ENCODE measurements at places on chromosomes 6 and 20.

DNA sequence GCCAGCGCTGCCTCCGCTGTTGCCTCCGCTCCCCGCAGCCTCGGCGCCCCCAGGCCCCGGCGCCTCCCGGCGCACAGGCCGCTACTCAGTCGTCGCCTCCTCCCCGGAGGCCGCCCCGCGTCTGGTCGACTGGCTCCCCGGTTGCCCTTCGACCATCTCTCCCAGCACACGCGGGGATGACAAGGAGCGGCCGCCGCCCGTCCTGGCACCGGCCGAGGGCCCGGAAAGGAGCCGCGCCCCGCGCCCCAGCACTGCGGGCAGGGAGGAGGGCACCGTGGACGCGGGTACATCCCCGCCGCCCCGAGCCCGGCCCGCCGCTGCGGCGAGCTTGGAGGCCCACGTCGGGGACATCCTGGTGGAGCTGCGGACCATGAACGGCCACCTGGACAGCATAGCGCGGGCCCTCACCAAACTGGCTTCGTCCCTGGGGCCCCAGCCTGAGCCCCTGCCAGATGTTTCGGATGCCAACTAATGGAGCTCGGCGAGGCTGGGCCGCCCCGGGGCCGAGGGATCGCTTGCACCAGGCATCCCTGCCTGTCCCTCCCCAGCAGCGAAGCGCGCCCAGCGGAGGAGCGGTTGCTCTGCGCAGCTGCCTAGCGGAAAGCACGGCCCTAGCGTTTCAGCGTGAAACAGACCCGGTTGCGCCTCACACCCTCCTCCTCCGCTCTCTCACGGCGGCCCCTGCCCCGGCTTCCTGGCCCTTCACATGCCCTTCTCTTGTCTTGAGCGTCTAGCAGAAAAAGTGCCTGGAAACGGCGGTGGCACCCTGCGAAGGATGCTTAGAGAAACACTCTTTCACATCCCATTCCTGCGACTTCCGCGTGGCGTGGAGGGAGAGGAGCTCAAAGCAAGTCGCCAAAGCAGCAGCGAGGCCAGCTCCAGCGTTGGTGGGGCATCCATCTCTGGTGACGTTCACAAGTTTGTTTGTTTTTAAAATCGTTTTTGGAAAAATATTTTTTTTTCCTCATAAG is 285.8 kb upstream of the SUPT3H start:
- no peak for DNase-seq

GRCh38 chr6:43669922-43670622 is 17.5 kb downstream of the MRPS18A start:
- DNase-seq: no peak

DNA sequence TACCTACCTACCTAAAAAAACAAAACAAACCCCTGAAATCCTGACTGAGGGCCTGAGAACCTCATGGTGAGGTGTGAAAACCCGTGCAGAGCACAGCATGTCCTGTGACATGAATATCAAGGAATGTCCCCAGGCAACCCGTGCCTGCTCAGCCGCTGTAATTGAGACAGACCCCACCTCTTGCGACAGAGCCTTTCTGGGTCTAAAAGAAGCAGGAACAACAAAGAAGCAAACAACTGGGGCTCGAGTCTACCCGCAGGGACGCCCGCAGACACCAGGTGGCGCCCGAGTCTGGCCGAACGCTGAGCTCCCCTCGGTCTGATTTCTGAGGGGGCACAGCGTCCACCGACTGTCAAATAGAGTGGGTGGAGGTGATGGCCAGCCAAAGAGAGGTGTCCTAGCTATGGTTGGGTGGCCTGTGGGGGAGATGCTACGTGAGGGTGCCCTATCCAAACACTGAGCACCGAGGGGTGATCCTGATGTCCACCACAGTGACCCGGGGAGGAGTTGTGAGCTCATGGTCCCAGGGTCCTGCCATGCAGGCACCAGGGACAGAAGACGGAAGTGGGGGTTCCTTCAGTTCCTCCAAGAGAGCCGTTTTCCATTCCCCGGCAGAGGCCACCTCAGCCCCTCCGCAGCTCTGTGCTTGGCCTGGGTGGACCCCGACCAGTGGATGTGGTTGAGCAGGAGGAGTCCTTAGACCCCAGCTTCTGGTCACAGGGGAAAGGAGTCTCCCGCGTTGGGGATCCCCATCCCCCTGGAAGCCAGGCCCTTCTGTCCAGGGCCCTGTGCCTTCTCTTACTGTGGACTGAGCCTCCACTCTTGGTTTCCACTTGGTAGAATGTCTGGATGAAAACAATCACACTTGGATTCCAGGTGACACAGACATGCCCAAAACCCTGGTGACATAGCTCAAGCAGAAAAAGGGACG is 268.2 kb downstream of the CDC5L start:
- DNase-seq: no peak

GRCh38 chr6:102686461-102686860 is 1293.0 kb downstream of the GRIK2 start:
- DNase-seq: no peak

- DNase-seq: no peak
These were observed 12.0 kb downstream of the CSNK2A1 start for GRCh38 chr20:531608-532007.

- no peak for DNase-seq
These were observed 327.3 kb downstream of the QKI start for GRCh38 chr6:163741743-163742363.
